Effector CD8-positive, alpha-beta T cell (primary cell): ENCODE measurements at places on chromosomes 11 and 22.
A peak's percentile ranks its signal among the peaks of the same experiment; 100 is the strongest.

- no peak for DNase-seq
Measured at GRCh38 chr22:40703174-40703573, 23.9 kb downstream of the MCHR1 start.

DNA sequence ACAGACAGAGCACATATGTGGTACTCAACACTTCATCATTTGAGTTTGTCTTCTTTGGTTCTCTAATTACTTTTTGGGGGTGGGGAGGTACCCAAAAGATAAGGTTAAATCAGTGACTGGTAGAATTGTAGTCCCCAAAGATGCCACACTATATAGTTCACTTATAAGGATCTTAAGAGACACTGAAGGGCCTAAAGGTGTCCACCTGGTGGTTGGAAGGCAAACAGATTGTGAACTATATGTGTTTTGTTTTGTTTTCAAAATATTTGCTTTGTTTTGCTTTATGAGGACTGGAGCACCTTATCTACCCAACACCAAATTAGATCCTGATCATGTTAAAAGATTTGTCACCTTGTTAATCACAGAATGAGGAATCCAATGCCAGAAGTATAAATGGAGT, 136.1 kb downstream of the DCDC1 start:
- no peak for DNase-seq

DNA sequence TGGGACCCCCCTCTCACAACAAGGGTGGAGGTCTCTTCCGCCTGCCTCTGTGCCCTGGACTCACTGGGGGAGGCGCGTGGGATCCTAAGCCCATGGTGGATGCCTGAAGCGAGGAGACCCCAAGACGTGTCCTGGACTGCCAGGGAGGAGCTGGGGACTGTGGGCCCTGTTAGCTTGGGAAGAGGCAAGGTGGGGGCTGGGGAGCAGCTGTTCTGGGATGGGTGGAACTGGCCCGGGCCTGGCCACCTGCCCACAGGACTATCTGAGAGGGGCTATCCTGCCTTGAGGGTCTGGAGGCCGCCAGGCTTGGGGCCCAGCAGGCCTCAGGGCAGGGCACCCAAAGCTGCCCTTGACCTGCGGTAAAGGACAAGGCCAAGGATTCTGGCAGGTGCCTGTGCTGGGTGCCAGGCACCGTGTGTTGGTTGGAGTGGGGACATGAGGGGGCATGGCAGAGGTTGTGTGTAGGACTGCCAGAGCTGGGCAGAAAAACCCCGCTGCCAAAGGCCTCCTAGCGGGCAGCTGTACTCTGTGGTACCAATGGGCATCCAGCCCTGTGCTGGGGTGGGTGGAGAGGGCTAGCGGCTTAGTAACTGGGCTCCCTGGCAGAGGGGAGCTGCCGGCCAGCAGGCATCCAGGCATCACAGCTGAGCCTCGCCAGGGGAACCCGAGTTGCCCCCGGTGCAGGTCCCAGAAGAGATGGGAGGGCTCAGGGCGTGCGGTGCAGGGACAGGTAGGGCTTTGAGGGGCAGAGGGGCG, 670 bp downstream of the LSP1 start:
- no peak for DNase-seq

GRCh38 chr11:9280655-9281301, 15.6 kb upstream of the DENND5A start:
- peak; percentile 19 for DNase-seq

DNA sequence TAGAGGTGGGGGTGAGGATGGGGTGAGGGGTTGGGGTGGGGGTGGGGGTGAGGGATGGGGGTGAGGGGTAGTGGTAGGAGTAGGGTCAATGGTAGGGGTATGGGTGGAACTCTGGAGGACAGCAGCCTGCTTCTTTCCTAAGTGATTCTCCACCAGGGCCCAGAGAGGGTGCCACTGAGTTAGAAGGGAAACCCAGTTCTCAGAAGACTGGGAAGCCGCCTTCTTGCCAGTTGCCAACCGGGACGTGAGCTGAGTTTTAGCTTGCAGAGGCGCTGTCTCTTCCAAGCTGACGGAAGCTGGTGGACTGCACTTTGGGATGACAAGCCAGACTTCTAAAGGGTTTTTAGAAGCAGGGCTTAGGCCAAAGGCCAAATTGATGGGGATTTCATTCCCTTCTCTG, 104.4 kb downstream of the NAT10 start:
- no peak for DNase-seq

GRCh38 chr11:68381716-68382115, 69.3 kb downstream of the LRP5 start:
- DNase-seq, result no peak

DNA sequence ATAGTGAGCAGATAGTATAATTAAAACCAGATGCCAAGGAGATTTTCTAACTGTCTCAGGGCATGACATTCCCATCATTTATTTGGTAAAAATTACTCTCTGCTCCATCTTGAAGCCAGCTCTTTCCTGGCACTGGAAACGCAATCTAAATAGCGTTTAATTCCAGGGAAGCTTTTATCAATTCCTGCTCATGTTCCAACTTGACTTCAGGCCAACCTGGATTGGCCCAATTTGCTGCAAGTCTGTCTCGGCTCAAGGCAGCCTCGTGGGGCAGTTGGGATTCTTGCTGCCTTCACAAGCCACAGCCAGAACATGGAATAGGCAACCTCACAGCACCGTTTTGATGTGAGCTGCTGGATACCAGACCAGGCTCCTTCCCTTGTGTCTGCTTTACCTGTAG, 1255.9 kb downstream of the TBC1D22A start:
- no peak for DNase-seq

GRCh38 chr22:46929046-46929709, 166.7 kb downstream of the TBC1D22A start:
- DNase-seq, result no peak

DNA sequence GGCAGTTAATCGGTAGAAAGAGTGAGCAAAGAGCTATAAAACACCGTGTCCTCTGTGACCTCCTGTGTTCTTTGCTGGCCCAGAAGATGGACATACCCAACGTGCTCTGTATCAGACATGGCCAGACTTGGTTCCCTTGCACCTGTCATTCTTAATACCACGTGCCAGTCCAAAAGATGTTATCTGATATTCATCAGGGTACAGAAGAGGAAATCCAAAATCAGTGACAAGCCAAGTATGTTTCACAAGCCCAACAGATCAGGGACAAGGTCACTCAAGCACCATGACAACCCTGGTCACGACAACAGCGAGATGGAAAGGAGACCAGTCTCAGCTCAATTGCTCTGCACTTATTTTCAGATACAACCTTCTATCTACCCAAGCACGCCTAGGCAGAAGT, 3.4 kb downstream of the LRP4 start:
- DNase-seq, result no peak

DNA sequence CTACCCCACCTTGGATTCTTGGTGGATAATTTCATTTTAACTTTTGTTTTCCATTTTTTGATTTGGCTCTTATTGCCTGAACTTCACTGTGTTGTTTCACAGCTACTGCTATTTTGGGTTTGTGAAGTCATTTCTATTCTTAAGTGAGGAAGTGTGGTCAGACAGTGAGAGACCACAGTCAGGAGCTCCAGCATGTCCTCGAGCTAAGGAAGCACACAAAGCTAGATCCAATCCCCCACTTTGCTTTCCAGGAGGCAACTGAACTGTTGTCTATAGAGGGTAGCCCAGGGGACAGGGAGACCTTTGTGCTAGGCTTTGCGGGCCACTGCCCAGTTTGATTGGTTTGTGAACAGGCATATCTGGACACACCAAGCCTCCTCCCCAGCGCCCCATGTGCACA, 251.8 kb upstream of the KIRREL3 start:
- no peak for DNase-seq

GRCh38 chr11:80958987-80959386, 1518.2 kb upstream of the TENM4 start:
- DNase-seq, result no peak

DNA sequence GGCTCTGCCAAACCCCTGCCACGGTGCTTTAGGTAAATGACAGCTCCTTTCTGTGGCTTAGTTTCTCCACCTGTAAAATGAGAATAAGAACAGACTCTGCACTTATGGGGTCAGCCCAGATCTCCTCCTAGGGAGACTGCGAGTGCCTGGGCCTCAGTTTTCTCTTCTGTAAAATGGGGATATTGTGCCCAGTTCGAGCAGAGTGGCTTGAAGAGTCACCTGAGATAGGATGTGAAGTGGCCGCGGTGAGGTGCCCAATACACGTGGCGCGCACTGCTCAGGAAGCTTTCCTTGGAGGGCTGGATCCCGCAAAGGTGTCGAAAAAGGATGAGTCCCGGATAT, 473 bp upstream of the EMID1 start:
- no peak for DNase-seq
